ENCODE measurements at places on chromosomes 5 and 9. TPM values are rescaled to one million over a fixed set of nuclear protein-coding genes. Genes with fewer than 3 reads are reported as not detected.

- H3K27ac ChIP-seq = peak overlapping the region; percentile 69
- H3K36me3 ChIP-seq = peaks cover 17% of the 10 kb centered on the region
- H3K4me1 ChIP-seq = peaks cover 17% of the 10 kb centered on the region
- no peaks in the 10 kb centered on the region for H3K27me3 ChIP-seq
- no peak for DNase-seq
Measured at GRCh38 chr5:96896806-96897205, 20.5 kb downstream of the ERAP2 start.

DNA sequence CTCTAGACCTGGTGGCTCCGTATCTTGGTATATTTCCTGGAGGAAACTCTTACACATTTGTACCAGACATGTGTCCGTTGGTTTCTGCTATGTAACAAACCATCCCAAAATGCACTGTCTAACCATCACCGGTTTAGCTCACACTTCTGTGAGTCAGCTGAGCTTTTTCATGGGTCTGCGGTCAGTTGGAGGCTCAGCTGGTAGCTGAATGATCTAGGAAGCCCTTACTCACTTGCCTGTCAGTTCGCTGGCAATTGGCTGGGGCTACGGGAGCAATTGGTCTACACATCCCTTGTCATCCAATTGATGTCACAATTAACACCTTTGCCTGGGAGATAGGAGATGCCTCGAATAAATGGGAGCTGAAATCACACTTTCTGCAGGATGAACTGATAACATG is 11.6 kb upstream of the WHRN start:
- H3K36me3 ChIP-seq = no peaks in the 10 kb centered on the region
- H3K27me3 ChIP-seq = no peaks in the 10 kb centered on the region
- no peak for DNase-seq
- H3K27ac ChIP-seq = no peak overlapping the region

DNA sequence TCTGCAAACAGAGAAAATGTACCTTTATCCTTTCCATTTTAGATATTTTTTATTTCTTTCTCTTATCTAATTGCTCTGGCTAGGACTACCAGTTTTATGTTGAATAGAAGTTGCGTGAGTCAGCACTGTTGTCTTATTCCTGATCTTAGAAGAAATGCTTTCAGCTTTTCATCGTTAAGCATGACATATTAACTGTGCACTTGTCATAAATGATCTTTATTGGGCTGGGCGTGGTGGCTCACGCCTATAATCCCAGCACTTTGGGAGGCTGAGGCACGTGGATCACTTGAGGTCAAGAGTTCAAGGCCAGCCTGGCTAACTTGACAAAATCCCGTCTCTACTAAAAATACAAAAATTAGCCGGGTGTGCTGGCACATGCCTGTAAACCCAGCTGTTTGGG is 8.2 kb upstream of the ECM2 start:
- no peak for DNase-seq
- H3K36me3 ChIP-seq = no peaks in the 10 kb centered on the region
- H3K4me1 ChIP-seq = no peaks in the 10 kb centered on the region
- no peak overlapping the region for H3K4me3 ChIP-seq
- no peaks in the 10 kb centered on the region for H3K27me3 ChIP-seq

The CMYA5 gene
- 0.15 TPM for total RNA-seq

The IFNA21 gene
- not detected for total RNA-seq

DNA sequence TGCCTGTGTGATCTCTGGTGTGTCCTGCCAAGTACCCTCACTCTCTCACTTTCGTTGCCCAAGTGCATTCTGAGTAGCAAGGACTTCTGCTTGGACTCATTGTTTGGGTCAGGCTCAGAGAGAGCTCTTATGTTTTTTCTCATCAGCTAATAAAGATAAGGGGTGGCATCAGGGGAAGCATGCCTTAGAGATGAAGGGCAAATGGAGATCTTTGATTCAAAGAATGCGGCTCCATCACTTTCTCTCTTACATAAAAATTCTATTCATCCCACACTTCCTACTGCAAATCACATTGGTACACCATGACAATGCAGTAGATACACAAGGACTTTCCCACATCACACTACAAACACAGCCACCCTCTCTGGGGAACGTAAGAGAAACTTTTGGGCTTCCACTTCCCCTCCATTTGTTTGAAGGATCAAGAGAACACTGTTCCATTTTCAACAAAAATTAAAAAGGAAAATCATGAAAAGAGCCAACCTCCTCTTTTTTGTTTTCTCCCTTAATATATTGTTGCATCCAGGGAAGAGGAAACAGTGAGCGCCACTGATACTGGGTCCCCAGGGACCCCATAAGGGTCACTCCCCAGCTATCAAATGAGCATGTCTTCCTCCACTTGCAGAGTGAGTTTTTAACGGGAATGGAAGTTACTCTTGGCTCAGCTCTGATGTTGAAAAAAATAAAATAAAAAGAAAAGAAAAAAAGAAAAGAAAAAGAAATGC is 73.0 kb downstream of the ZNF366 start:
- H3K36me3 ChIP-seq = no peaks in the 10 kb centered on the region
- no peaks in the 10 kb centered on the region for H3K27me3 ChIP-seq
- no peak overlapping the region for H3K27ac ChIP-seq
- H3K4me3 ChIP-seq = no peak overlapping the region
- no peak for DNase-seq

GRCh38 chr9:88786291-88787079 is 204.8 kb upstream of the S1PR3 start:
- no peaks in the 10 kb centered on the region for H3K27me3 ChIP-seq
- no peak overlapping the region for H3K27ac ChIP-seq
- no peak overlapping the region for H3K4me3 ChIP-seq
- no peak for DNase-seq
- no peaks in the 10 kb centered on the region for H3K36me3 ChIP-seq

DNA sequence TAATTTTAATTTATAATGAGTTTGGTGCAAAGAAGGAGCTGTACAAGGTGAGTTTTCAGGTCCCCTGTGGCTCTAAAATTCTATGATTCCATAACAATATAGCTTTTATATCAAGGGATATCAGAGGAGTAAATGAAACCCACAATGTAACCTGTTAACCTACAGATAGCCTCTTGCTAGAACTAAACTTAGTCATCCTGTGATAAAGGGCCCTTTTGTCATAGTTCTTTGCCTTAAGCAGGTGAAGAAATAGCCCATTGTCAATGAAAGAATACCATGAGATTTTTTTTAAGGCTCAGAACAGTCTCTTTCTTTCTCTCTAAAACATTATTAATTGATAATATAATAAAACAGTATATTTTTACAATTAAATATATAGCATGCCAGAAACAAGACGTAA is 127.8 kb downstream of the NFIB start:
- no peak overlapping the region for H3K4me3 ChIP-seq
- no peak overlapping the region for H3K27ac ChIP-seq
- no peaks in the 10 kb centered on the region for H3K4me1 ChIP-seq
- no peak for DNase-seq
- no peaks in the 10 kb centered on the region for H3K36me3 ChIP-seq

DNA sequence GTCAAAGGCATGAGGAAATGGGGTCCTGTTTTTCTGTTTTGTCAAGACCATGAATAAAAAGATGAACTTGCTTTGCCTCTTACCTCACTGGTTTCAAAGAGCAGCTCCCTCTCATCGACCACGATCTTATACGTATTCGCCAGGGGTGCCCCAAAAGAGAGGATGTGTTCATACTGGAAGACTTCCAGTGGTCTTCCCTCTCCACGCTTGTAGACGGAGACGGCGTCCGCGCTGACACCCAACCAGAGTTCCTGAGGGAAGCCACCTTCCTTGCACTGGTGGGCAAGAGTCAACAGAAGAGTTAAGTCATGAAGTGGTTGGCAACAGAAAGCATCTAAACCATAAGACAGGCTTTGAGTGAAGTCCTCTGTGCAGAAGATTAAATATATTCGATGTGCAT is 51.4 kb upstream of the RETREG1 start:
- no peaks in the 10 kb centered on the region for H3K4me1 ChIP-seq
- no peaks in the 10 kb centered on the region for H3K27me3 ChIP-seq
- DNase-seq = no peak
- no peak overlapping the region for H3K4me3 ChIP-seq

The PPP3R2 gene
- total RNA-seq = not detected

The GHR gene
- not detected for total RNA-seq

- no peaks in the 10 kb centered on the region for H3K27me3 ChIP-seq
- no peak for DNase-seq
- H3K4me1 ChIP-seq = peaks cover 4% of the 10 kb centered on the region
- no peaks in the 10 kb centered on the region for H3K36me3 ChIP-seq
- H3K27ac ChIP-seq = no peak overlapping the region
- no peak overlapping the region for H3K4me3 ChIP-seq
Measured at GRCh38 chr5:131854134-131854533, 57.3 kb upstream of the FNIP1 start.

The GNA14 gene
- not detected for total RNA-seq

DNA sequence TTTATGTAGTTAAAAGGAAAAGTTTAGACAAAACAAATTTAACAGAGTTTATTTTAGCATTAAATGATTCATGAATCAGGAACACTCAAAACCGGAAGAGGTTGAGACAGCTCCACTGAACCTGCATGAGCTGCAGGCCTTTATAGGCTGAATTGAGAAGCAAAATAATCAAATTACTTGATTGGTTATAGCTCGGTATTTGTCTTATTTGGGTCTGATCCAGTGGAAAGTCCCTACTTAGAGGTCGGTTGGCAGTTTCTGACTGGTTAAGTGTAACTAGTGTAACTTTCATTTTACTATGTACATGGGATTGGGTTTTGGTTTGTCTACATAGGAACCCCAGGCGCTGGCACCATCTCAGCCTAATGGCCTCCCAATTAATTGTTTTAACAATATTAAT is 74.1 kb upstream of the PIK3R1 start:
- H3K4me1 ChIP-seq = no peaks in the 10 kb centered on the region
- no peak overlapping the region for H3K27ac ChIP-seq
- DNase-seq = no peak
- no peaks in the 10 kb centered on the region for H3K27me3 ChIP-seq
- no peak overlapping the region for H3K4me3 ChIP-seq
- H3K36me3 ChIP-seq = no peaks in the 10 kb centered on the region

The BAAT gene
- not detected for total RNA-seq

DNA sequence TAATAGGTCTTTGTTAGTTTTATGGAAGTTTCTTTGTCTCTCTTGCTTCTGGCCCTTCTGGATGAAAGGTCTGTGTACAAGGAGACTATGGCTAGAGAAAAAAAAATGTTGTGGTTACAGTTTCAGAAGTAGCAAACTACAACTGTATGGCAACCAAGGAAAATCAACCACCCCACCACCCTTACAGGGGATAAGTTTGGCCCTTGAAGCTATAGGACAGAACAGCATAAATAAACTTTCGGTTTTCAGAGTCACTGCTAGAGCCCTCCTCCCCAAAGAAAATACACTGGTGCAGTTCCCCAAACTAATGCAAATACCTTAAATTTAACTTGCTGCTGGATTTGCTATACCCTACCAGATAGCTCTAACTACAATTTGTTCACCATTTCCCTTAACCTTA is 1216.7 kb downstream of the EFNA5 start:
- no peak overlapping the region for H3K27ac ChIP-seq
- H3K4me3 ChIP-seq = no peak overlapping the region
- no peaks in the 10 kb centered on the region for H3K4me1 ChIP-seq
- no peak for DNase-seq

- H3K36me3 ChIP-seq = no peaks in the 10 kb centered on the region
- no peaks in the 10 kb centered on the region for H3K4me1 ChIP-seq
- DNase-seq = no peak
Measured at GRCh38 chr5:2203774-2204173, 321.0 kb upstream of the IRX4 start.

The PPP2CA gene
- 168 TPM for total RNA-seq

GRCh38 chr5:68450245-68450852 is 234.8 kb downstream of the PIK3R1 start:
- H3K27me3 ChIP-seq = no peaks in the 10 kb centered on the region
- no peak for DNase-seq
- H3K4me1 ChIP-seq = no peaks in the 10 kb centered on the region

The SHISAL2B gene
- not detected for total RNA-seq

DNA sequence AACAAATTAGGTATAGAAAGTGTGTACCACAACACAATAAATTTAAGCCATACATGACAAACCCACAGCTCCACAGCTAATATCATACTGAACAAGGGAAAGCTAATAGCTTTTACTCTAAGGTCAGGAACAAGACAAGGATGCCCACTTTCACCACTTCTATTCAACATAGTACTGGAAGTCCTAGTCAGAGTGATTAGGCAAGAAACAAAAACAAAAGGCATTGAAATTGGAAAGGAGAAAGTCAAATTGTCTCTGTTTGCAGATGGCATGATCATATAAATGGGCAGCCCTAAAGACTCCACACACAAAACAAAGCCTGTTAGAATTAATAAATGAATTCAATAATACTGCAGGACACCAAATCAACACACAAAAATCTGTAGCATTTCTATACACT is 548.8 kb downstream of the CTNND2 start:
- H3K27me3 ChIP-seq = no peaks in the 10 kb centered on the region
- H3K36me3 ChIP-seq = no peaks in the 10 kb centered on the region
- H3K4me1 ChIP-seq = no peaks in the 10 kb centered on the region
- H3K27ac ChIP-seq = no peak overlapping the region
- H3K4me3 ChIP-seq = no peak overlapping the region

- H3K4me3 ChIP-seq = no peak overlapping the region
- no peaks in the 10 kb centered on the region for H3K4me1 ChIP-seq
- no peak overlapping the region for H3K27ac ChIP-seq
- no peak for DNase-seq
Measured at GRCh38 chr9:3189113-3189861, 336.5 kb downstream of the RFX3 start.

The IFNB1 gene
- total RNA-seq = not detected

- peaks cover 100% of the 10 kb centered on the region for H3K4me1 ChIP-seq
- peak overlapping the region; percentile 83 for H3K27ac ChIP-seq
- no peak for DNase-seq
- peak overlapping the region; percentile 20 for H3K4me3 ChIP-seq
- peaks cover 4% of the 10 kb centered on the region for H3K36me3 ChIP-seq
Measured at GRCh38 chr5:132428147-132428482, 58.6 kb downstream of the SLC22A5 start.

GRCh38 chr9:115764645-115765044 is 388.9 kb upstream of the PAPPA start:
- no peak overlapping the region for H3K27ac ChIP-seq
- H3K4me1 ChIP-seq = no peaks in the 10 kb centered on the region
- DNase-seq = no peak

The SCGB3A2 gene
- not detected for total RNA-seq
